ENCODE measurements at places on chromosomes 6 and 20. TPM values are rescaled to one million over a fixed set of nuclear protein-coding genes. Genes with fewer than 3 reads are reported as not detected.

QRSL1 gene
- total RNA-seq: 7.3 TPM

- H3K27me3 ChIP-seq: no peaks in the 10 kb centered on the region
- peak overlapping the region; percentile 20 for H3K27ac ChIP-seq
- H3K36me3 ChIP-seq: peaks cover 78% of the 10 kb centered on the region
- no peak for DNase-seq
- H3K4me1 ChIP-seq: peaks cover 21% of the 10 kb centered on the region
- no peak overlapping the region for H3K4me3 ChIP-seq
These were observed 40.7 kb downstream of the STK38 start for GRCh38 chr6:36506611-36507010.

GRCh38 chr6:110556317-110557110, 80.1 kb upstream of the SLC22A16 start:
- peaks cover 53% of the 10 kb centered on the region for H3K4me1 ChIP-seq
- DNase-seq: no peak
- no peaks in the 10 kb centered on the region for H3K36me3 ChIP-seq
- no peak overlapping the region for H3K4me3 ChIP-seq

DNA sequence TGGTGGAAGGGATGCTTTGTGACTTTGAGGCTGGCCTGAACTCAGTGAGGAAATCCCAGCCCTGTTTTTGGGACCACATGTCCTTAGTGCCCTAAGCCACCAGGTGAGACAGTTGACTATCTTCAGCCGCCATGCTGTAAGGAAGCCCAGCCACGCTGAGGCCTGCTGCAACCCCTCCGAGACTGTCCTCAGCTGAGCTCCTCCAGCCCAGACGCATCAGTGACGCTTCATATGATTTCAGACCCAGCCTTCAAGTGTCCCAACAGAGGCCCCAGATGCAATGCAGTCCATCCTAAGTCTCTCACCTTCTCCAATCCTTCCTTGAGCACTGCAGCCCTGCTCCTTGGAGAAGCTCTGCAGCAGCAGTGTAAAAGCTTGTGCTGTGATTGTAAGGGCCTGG, 76.2 kb downstream of the NINL start:
- no peaks in the 10 kb centered on the region for H3K36me3 ChIP-seq
- H3K27ac ChIP-seq: no peak overlapping the region
- no peaks in the 10 kb centered on the region for H3K4me1 ChIP-seq
- no peaks in the 10 kb centered on the region for H3K27me3 ChIP-seq

DNA sequence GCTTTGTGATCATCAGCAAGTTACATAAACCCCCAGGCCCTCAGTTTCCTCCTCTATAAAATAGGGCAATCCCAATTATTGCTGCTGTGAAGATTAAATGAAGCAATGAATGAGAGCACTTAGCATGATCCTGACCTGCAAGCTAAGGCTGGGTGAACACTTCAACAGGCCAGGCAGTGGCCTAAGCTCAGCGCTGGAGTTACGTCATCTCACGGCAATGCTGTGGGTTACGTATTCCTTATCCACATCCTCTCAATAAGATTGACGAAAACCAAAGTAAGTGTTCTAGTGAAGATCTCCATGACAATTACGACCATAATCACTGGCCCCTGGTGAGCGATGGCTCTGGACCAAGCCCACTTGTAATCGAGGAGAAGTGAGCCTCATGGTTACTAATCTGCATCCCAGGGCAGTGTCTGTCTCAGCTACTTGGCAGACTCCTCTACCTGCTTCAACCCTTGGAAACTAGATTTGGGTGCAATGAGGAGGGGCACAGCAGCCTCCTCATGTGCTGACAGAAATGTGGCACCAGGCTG, 274.1 kb upstream of the ARID1B start:
- DNase-seq: no peak
- H3K4me3 ChIP-seq: no peak overlapping the region
- H3K27me3 ChIP-seq: no peaks in the 10 kb centered on the region
- H3K36me3 ChIP-seq: no peaks in the 10 kb centered on the region

DNA sequence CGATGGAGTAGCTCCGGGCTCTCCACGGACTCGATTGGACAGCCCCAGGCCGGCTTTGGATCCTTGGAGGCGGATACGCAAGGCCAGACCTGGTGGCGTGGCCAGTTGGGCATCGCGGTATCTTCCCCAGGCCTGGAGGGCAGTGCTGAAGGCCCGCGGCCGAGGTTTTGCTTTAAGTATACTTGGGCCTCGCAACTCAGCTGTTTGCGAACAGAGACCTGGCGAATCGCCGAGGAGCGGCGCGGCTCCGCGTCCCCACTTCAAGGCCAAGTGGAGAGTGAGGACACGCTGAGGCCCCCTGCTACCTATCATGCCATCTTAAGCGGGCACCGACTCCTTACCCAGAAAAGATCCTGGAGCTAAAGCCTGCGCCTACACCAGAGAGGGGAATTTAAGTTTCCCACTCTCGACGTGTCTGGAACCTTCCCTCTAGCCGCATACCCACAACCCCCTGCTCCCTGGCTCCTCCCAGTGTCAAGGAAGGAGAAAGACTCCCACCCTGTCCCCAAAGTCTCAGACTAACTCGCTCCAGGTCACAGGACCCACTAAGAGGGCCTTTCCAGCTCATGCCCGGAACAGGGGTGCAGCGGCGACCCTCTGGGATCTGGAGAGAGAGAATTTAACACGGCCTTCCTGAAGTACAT, 4.1 kb downstream of the LINC00237 start:
- no peak overlapping the region for H3K27ac ChIP-seq
- DNase-seq: no peak

DNA sequence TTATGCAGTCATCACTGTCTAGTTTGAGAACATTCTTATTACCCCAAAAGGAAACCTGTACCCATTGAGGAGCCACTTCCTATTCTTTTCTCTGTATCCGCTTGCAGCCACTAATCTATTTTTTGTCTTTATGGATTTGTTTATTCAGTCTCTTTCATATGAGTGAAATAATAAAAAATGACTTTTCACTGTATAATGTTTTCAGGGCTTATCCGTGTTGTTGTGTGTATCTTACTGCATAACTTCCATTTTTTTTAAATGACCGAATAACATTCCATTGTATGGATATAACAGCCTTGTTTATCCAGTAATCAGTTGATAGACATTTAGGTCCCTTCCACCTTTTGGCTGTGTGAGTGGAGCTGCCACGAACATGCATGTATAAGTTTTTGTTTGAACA, 86.6 kb downstream of the ZFAND3 start:
- no peaks in the 10 kb centered on the region for H3K27me3 ChIP-seq
- no peak for DNase-seq
- no peak overlapping the region for H3K27ac ChIP-seq
- no peaks in the 10 kb centered on the region for H3K36me3 ChIP-seq
- H3K4me1 ChIP-seq: peaks cover 7% of the 10 kb centered on the region

DNA sequence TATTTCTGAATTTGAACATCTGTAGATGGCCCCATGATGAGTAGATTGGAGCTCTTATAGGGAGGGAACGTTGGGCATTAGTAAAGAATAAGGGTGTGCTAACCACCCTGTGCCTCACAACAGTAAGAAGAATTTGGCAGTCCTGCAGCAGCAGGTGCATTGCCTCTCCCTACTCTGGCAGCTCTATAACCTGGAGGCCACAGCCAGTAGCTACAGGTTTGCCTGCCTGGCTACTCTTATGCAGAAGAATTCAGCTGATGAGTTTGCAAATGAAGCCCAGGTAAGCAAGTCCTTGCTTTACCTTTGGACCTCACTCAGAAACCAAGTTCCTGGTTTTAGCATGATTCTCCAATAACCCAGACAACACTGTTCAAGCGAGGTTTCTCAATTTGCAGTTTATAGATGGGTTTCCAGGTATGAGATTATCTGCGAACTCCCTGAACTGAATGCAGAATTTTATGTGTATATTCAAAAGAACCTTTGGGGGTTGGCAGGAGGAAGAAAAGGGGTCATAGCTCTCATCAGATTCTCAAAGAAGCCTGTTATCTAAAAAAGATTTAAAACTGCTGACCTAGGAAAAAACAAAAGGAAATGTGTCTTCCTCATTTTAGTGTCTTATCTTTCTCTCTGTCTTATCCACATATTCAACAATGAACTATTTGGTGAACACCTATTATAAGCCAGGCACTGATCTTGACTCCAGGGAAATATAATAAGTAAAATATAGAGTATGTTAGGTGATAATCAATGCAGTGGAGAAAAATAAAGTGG, 18.9 kb downstream of the TREML1 start:
- no peak overlapping the region for H3K27ac ChIP-seq
- H3K36me3 ChIP-seq: peaks cover 20% of the 10 kb centered on the region
- H3K4me1 ChIP-seq: no peaks in the 10 kb centered on the region
- no peaks in the 10 kb centered on the region for H3K27me3 ChIP-seq
- no peak overlapping the region for H3K4me3 ChIP-seq

DNA sequence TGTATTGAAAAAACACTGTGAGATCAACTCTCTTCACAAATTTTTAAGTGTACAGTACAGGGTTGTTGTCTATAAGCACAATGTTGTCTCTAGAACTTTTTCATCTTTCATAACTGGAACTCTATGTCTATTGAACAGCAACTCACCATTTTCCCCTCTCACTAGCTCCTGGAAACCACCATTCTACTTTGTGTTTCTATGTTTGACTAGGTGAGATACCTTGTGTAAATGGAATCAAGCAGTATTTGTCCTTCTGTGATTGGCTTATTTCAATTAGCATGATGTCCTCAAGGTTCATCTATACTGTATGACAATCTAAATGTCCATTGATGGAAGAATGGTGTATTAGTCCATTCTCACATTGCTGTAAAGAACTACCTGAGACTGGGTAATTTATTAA, 210.1 kb upstream of the FUT9 start:
- H3K27me3 ChIP-seq: no peaks in the 10 kb centered on the region
- no peak overlapping the region for H3K27ac ChIP-seq
- H3K4me1 ChIP-seq: no peaks in the 10 kb centered on the region

GRCh38 chr6:46002264-46002663, 13.4 kb downstream of the CLIC5 start:
- no peak overlapping the region for H3K27ac ChIP-seq
- no peak overlapping the region for H3K4me3 ChIP-seq
- no peak for DNase-seq
- H3K4me1 ChIP-seq: no peaks in the 10 kb centered on the region
- no peaks in the 10 kb centered on the region for H3K27me3 ChIP-seq
- peaks cover 3% of the 10 kb centered on the region for H3K36me3 ChIP-seq

- H3K4me1 ChIP-seq: peaks cover 3% of the 10 kb centered on the region
- no peak overlapping the region for H3K4me3 ChIP-seq
- no peak overlapping the region for H3K27ac ChIP-seq
- no peaks in the 10 kb centered on the region for H3K36me3 ChIP-seq
- H3K27me3 ChIP-seq: no peaks in the 10 kb centered on the region
These were observed 78.9 kb downstream of the FAM50B start for GRCh38 chr6:3928111-3928510.

DNA sequence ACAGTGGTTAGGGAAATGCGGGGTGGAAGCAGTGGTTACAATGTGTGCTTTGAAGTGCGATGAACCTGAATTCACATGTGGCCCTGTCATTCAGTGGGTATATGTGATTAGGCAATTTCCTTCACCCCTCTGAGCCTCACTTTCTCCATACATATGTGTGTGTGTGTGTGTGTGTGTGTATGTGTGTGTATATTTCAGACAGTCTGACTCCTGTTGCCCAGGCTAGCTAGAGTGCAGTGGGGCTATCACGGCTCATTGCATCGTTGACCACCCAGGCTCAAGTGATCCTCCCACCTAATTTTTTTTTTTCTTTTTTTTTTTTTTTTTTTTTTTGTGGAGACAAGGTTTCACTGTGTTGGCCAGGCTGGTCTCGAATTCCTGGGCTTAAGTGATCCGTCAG, 6.3 kb downstream of the PPP1R14C start:
- H3K4me1 ChIP-seq: no peaks in the 10 kb centered on the region
- no peak overlapping the region for H3K4me3 ChIP-seq
- H3K27ac ChIP-seq: no peak overlapping the region
- peaks cover 24% of the 10 kb centered on the region for H3K27me3 ChIP-seq
- no peaks in the 10 kb centered on the region for H3K36me3 ChIP-seq

DNA sequence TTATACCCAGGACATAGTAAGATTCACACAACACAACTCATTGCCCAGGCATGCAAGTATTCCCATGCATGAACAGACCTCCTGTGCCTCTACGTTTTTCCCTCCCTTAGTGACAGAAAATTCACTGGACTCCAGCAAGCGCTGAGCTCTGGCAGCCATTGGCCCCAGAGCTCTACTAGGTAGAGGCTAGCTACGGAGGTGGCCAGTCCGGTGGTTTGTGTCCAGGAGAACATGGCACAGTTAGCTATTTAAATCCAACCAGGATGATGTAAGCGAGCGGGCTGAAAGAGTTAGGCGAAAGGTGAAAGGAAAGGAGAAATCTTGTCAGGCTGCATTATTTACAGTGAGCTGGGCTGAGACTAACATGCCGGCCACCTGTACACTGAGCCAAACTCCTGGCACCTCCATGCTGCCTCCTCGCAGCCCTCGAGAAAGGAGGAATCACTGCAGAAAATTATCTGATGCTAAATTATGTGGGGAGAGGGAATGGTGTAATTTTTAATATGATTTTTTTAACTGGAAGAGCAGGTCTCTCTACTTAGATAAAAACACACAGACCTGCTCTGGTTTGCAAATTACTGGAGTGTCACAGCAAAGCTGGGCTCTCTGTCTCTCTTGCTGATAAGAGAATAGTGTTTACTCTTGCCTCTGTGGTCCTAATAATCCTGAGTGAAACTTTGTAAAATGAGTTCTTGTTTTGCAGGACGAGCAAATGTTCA, 50.1 kb upstream of the ARMC2 start:
- no peaks in the 10 kb centered on the region for H3K36me3 ChIP-seq
- no peak overlapping the region for H3K27ac ChIP-seq
- peaks cover 19% of the 10 kb centered on the region for H3K4me1 ChIP-seq
- DNase-seq: no peak

FAM83B gene
- not detected for total RNA-seq

DNA sequence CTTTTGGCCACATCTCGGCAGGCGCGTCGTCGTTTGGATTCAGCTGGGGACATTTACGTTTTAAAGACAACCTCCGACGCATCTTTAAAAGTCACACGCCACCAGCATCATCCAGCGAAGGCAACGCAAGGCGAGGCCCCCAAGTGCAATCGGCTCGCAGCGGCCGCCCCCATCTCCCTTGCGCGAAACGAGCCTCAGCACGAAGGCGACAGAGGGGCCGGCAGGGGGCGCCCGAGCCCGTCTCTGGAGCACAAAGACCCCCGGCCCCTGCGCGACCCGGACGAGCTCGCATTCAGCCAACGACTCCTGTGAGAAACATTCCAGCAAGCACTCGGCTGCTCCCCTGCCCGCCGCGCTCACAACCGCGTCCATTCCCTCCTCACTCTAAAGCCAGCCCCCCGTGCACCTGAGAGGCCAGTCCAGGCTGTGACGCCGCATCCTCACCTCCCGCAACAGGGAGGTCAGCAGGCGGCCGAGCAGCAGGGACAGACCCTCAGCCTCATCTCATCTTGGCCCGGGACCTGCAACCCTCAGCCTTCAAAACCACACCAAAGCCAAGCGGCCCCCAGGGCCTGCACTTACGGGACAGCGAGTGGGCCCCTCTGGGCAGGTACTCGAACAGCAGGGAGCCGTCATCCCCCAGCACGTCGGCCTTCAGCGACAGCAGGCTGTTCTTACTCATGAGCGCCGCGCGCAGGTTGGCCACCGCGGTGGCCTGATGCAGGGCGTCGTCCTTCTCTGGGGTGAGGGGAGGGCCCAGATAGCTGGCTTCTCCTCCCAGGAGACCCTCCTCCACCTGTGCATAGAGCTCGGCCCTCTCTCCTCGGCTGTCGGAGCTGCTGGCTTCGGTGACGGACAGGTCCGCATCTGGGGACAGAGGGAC, 35.8 kb downstream of the SLC2A4RG start:
- no peaks in the 10 kb centered on the region for H3K27me3 ChIP-seq
- no peak overlapping the region for H3K4me3 ChIP-seq
- H3K4me1 ChIP-seq: peaks cover 4% of the 10 kb centered on the region
- no peak overlapping the region for H3K27ac ChIP-seq

All from CD4-positive, alpha-beta T cell (primary cell).